ENCODE measurements at places on chromosomes 12 and 14.

DNA sequence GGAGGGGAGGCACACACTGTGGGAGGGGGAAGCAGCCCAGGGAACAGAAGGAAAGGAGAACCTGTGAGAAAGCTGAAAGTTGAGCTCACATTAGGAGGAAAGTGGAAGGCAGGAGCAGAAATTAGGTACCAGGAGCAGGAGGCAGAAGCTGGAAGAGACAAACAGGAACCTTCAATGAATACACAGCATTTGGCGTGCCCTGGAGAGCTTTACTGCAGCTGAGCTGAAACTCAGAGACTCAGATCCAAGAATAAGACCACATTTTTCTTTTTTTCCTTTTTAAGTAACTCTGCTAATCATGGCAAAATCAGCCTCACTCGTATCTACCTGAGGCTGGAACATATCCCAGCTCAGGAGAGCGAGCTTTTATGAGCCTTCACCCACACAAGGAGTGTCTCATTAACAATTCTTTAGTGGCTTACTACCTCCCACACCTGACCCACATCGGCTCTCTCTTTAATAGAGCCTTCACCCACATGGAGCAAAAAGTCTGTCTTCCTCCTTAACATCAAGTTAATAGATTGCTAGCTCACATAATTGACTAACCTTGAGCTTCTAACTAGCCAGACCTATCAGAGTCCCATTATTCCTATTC lies 18.2 kb upstream of the CERS5 start:
- no peak for DNase-seq

- no peak for DNase-seq
Measured at GRCh38 chr14:29759521-29760340, 167.9 kb downstream of the PRKD1 start.

GRCh38 chr14:90593254-90594040 lies 196.6 kb downstream of the CALM1 start:
- DNase-seq: no peak

DNA sequence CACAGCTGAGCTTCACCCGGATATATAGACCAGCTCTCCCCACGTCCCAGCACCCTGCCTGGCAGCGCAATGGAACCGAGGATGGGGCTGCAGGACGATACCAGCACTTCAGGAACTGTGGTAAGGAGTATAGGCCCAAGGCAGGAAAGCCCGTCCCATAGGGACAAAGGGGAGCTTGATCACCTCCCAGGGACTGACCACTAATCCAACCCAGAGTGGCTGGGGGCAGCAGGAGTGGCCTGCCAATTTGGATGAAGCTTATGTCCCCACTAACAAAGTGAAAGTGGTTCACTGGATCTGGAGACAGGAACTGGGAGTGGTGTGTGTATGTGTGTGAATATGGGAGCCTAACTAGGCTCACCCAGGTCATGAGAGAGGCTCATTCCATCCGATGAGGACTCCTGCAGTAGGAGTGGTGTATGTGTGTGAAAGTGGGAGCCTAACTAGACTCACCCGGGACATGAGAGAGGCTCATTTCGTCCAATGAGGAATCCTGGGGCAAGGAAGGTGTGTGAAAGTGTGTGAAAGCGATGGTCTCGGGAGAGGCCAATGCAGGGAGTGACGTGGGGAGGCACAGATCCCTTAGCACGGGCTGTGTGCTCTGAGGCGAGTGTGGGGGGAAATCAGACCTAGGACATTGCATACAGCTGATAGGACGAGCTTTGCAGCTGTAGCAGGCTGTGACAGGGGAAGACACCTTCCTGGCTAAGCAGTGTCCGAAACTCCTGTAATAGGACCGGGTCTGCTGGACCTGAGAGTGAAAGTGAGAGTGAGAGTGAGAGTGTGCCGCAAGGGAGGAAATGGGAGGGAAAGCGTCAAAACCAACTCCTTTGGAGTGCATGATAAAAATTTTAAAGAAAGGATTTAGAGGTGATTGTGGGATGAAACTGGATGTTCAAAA lies 25.7 kb downstream of the KLRK1 start:
- no peak for DNase-seq

- no peak for DNase-seq
Measured at GRCh38 chr12:62205346-62205745, 54.9 kb upstream of the USP15 start.

DNA sequence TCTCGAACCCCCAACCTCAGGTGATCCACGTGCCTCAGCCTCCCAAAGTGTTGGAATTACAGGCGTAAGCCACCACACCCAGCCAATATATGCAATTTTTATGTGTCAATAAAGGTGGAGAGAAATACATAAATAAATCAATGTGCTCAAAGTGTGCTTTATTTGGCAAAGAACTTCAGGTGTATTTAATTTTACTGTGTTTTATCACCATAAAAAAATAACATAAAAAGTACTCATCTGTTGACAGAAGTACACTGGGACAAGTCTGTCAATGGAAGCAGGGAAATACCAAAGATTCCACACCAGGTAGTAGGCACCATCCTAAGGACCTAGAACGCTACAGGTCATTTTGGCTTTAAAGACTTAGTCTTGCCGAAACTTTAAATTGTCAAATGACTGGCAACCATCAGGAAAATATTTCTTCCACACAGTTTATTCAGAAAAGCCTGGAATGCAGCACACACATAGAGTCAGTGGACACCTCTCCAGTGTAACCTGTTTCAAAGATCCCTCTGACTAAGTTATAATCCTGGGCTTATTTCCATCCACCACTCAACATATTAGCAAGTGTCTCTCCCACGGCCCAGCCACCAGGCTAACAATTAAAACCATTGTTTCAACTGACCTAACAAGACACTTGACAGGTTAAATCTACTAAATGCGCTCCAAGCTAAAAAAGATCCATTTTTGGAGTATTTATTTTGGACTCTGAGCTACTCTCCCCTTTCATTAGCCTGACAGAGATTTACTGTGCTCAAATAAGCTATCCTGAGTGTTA lies 4.2 kb downstream of the ERO1A start:
- DNase-seq: no peak

DNA sequence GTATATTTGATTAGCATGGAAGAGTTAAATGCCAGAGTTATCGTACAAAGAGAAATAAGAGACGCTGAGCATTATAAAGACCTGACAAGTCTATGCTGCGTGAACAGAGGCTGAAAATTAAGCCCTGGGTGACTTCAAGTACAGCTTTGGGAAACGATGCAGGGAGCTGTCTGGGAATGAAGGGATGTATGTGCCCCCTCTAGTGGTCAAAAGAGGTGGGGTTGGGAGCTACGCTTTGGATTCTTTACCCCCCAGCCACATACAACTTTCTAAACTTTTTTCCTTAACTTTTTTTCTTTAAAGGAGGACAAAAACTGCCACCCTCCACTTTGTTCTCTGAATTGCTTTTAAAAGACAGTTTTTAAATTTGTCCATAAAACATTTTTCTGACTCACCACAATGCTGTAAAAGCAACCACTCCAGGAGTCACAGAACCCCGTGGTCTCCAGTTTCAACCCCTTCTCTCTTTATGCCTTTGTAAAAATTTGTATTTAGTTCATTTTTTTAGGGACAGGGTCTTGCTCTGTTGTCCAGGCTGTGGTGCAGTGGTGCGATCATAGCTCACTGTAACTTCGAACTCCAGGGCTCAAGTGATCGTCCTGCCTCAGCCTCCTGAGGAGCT lies 59.4 kb downstream of the ZNF664 start:
- DNase-seq: peak; percentile 66

DNA sequence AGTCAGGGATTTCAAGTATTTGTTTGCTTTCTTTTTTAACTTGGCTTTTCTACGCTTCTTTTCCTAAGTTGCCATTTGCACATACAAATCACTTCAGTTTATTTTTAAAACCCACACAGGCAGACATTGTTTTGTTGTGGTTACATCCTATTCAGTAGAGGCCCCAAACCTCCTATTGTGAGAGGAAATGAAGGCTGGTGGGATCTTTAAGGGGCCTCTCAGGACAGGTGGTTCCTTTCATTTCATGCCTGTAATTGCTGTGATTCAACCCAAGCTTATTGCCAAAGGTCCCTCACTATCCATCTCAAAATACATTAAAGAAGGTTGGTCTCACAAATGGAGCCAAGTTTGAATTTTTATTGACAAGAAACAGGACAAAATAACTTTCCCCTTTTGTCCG lies 257.1 kb downstream of the ADAMTS20 start:
- no peak for DNase-seq

GRCh38 chr12:24630446-24630845 lies 318.5 kb downstream of the BCAT1 start:
- DNase-seq: no peak

DNA sequence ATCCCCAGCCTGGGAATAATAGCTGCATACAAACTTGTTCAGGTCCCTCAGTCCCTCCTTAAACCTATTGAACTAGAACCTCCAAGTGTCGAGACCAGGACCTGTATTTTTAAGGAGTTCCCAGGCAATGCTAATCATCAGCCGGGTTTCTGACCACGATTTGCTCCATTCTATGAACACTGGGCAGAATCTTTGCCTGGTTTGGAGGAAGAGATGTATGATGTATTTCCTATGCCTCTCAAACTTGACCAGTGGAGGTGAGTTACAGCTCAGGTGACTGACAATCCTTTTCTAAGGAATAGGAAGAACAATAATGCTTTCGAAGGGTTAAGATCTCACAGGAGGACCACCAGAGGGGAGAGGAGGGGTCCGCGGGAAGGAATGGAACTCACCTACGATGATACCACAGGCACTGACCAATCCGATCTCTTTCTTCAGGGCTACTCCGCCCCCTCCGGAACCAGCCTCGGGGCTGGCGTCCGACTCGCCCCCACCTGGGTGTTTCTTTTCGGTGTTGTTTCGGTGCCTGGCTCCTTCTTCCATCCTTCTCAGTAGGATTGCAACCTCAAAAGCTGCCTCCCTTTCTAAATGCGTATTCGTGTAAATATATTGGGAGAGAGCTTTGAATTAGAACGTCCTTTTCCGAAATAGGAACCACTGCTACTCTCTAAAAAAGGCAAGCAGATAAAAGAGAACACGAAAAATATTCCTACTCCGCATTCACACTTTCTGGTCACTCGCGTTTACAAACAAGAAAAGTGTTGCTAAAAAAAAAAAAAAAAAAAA lies 895 bp downstream of the SLC7A8 start:
- no peak for DNase-seq

DNA sequence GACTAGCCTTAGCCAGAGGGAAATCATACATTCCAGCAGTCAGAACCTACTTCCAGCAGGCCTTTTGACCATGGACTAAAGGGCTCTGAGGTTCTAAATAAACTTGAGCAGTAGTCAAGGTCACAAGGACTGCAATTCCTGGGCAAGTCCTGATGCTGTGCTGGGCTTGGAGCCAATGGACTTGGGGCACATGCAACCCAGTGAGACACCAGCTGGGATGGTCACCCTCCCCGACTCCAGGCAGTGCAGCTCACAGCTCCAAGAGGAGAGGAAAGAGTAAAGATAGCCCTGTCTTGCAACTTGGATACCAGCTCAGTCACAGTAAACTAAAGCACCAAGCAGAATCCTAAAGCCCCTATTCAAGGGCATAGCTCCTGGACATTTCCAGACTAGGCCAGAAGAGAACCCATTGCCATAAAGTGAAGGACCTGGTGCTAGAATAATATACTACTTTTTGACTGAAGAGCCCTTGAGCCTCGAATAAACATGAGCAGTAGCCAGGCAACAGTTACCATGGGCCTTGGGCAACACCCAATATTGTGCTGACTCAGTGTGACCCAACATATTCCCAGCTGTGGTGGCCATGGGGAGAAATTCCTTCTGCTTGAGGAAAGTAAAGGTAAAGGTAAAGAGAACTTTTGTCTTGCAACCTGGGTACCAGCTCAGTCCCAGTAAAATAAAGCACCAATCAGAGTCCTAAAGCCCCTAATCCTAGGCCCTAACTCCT lies 226.2 kb upstream of the CLEC14A start:
- no peak for DNase-seq

DNA sequence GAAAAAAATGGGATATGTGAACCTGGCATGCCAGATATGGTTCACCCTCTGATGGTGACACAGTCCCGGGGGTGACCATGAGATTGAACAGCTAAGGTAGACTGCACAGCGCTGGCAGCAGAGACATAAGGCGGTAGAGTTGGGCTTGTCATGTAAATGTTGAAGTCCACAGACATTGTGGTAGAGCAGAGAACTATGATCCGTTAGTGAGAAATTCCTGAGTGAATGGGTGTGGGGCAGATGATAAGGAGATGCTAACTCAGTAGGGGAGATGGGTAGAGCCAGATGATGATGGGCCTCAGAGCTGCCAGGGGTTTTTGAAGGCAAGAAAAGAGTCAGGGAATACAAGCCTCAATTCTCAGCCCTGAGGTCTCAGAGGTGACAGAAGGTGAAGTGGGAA lies 51.1 kb upstream of the DNM1L start:
- no peak for DNase-seq

- DNase-seq: peak; percentile 64
Measured at GRCh38 chr12:2052826-2053678, at the start of gene CACNA1C. TSS of gene CACNA1C (plus strand) at chr12:2052987. CDS start at chr12:2053563, 576 bp downstream.

DNA sequence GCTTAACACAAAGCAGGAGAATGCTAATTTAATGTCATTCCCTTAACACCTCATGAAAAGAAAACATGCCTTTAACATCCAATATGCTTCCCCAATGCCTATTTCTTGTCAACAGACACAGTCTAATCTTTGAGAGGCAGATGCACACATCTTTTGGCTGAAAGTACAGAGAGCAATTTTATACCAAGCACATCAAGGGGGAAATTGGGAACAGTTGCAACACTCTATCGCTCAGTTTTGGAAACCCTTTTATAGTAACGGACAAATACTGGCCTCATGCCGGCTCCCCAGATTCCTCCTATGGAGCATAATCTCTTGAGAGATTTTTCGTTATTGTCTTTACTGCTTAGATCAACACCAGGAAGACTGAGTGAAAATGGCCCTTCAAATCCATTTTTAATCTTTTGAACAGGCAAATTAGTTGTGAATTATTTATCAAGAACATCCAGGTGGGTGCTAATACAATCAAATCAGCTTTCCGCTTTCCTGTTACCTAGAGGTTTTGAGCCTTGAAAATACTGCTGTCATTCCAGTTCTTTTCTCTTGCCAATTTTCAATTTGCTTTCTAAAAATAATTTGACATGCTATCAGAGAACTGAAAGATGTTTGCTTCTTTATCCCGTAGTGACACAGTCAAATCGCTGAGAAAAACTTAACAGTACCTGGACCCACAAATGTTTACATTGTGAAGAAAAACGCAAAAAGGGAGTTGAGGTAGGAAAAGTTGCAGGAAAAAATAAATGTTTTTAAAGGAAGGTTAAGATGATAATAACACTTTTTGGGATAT lies 60.7 kb upstream of the CAND1 start:
- no peak for DNase-seq

GRCh38 chr14:90544566-90544965 lies 147.7 kb downstream of the CALM1 start:
- DNase-seq: no peak

- DNase-seq: no peak
Measured at GRCh38 chr12:106081606-106082005, 57.1 kb downstream of the NUAK1 start.

DNA sequence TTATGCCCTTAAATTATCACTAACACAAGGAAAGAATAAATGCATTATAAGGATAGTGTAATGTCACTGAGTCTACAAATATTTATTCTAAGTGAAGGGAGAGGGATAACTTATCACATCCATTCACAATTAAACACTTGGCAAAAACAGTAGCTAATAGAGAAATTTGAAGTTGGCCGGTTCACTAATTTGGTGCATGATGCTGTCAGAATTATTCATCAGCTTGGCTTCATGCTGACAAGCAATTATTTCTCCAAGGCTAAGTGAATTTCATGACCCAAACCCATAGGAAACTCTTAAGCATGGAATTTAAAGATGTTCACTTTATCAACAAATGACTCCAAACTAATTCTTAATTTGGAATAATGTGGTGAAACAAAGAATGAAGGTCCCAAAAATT lies 25.0 kb upstream of the NR1H4 start:
- DNase-seq: no peak

All from BE2C (cell line).